ENCODE measurements at places on chromosomes 12 and 14. TPM values are rescaled to one million over a fixed set of nuclear protein-coding genes. Genes with fewer than 3 reads are reported as not detected.
A peak's percentile ranks its signal among the peaks of the same experiment; 100 is the strongest.

DNA sequence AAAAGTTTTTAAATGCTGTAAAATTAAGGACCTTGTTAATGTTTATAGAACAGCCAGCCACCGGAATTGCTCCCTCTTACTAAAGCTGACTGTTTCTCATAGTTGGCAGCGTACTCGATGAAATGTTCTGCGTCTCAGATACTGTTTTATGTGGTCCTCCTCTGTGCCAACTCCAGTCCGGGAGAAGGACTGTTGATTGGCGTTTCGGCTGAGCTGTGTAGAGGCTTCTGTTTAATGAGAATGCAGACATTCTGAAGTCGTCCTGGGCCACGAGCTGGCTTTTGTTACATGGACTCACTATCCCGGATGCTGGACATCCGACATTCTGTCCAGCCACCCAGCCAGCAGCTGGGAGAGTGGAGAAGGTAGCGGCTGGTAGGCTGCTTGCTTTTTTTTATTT is 75.4 kb downstream of the WDR20 start:
- H3K4me3 ChIP-seq: no peak overlapping the region
- H3K27ac ChIP-seq: no peak overlapping the region
- DNase-seq: no peak
- no peaks in the 10 kb centered on the region for H3K27me3 ChIP-seq
- H3K36me3 ChIP-seq: peaks cover 32% of the 10 kb centered on the region
- H3K4me1 ChIP-seq: peaks cover 9% of the 10 kb centered on the region

GRCh38 chr12:107590413-107590812 is 95.2 kb upstream of the PWP1 start:
- H3K4me3 ChIP-seq: no peak overlapping the region
- H3K27me3 ChIP-seq: no peaks in the 10 kb centered on the region
- H3K4me1 ChIP-seq: no peaks in the 10 kb centered on the region
- H3K27ac ChIP-seq: no peak overlapping the region
- no peaks in the 10 kb centered on the region for H3K36me3 ChIP-seq
- no peak for DNase-seq

DNA sequence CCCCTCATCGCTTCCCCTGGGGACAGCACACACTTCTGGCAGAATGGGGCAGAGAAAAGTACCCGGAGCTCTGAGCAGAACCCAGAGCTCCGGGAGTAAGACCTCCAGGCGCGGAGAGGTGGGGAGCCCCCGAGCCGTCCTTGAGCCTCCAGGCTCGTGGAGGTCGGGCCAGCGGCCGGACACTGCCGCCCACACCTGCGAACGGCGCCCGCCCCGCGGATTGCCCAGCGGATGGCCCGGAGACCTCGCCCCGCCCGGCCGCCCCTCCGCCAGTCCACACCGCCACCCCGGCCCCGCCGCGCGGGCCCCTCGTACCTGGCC is 344 bp downstream of the SPTLC2 start:
- no peaks in the 10 kb centered on the region for H3K27me3 ChIP-seq
- peaks cover 40% of the 10 kb centered on the region for H3K4me1 ChIP-seq
- H3K4me3 ChIP-seq: peak overlapping the region; percentile 85
- DNase-seq: peak; percentile 65

GRCh38 chr12:43852744-43853143 is 16.9 kb downstream of the TMEM117 start:
- no peak overlapping the region for H3K4me3 ChIP-seq
- no peak for DNase-seq
- H3K36me3 ChIP-seq: no peaks in the 10 kb centered on the region
- H3K27ac ChIP-seq: no peak overlapping the region

The ADCY6 gene
- total RNA-seq: 21.9 TPM

DNA sequence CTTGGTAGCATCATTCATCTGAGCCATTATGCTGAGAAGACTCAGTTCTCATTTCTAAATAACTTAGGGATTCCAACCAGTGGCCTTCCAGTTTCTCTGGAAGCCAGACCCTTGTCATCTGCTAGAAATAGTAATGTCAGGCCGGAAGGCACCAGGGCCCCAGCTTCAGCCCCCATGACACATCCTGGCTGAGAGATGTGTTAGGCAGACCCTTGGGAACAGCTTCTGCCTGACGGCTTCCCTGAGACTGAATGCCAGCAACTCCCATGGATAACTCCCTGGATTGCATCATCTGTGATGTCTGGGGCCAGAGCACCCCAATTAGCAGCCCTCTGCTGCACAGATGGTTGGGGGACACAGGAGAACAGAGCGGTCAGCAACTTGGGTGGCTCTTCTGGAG is 583.5 kb upstream of the TBX3 start:
- no peaks in the 10 kb centered on the region for H3K27me3 ChIP-seq
- H3K27ac ChIP-seq: no peak overlapping the region
- no peaks in the 10 kb centered on the region for H3K4me1 ChIP-seq
- H3K4me3 ChIP-seq: no peak overlapping the region
- DNase-seq: no peak

- no peaks in the 10 kb centered on the region for H3K36me3 ChIP-seq
- no peaks in the 10 kb centered on the region for H3K27me3 ChIP-seq
- no peak for DNase-seq
- H3K4me1 ChIP-seq: peaks cover 45% of the 10 kb centered on the region
- H3K4me3 ChIP-seq: no peak overlapping the region
Observed at GRCh38 chr14:50521912-50522341, 10.4 kb downstream of the MAP4K5 start.

DNA sequence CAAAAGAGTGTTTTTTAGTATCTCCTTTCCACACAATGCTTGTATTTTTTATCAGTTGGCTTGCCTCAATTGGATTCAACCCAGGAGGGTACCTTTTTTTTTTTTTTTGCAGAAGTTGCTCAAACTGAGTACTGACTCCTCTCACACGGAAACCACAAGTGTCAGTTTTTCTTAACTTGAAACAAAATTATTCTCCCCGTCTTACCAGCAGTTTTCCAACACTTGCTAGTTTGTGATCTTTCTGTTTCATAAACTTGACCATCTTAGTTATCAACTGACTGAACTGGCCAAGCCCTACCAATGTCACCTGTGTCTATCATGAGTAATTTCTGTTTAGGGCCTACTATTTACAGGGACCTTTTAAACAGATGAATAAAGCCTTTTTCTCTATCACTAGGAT is 34.1 kb upstream of the ITPR2 start:
- H3K27me3 ChIP-seq: no peaks in the 10 kb centered on the region
- no peak overlapping the region for H3K27ac ChIP-seq
- no peak overlapping the region for H3K4me3 ChIP-seq
- H3K4me1 ChIP-seq: peaks cover 17% of the 10 kb centered on the region
- H3K36me3 ChIP-seq: no peaks in the 10 kb centered on the region
- no peak for DNase-seq
